ENCODE measurements at places on chromosomes 2 and 18.

GRCh38 chr2:131038258-131039100, 54.8 kb downstream of the FAM168B start:
- DNase-seq = no peak

DNA sequence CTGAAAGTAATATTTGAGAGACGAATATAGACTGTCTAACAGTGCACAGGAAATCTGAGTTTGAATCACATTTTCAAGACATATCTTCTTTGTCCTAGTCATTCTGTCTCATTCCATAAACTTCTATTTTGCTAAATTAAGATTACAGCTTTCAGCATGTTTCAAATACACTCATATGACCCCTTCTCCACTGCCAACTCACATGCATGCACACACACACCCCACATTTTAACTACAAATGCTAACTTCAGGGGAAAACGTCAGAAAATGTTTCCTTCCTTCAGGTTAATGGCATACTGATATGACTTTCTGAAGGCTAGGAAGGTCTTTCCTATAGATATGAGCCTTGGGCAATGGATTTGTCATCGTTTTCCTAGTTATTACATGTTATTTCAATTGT, 373.7 kb downstream of the RBM43 start:
- no peak for DNase-seq

DNA sequence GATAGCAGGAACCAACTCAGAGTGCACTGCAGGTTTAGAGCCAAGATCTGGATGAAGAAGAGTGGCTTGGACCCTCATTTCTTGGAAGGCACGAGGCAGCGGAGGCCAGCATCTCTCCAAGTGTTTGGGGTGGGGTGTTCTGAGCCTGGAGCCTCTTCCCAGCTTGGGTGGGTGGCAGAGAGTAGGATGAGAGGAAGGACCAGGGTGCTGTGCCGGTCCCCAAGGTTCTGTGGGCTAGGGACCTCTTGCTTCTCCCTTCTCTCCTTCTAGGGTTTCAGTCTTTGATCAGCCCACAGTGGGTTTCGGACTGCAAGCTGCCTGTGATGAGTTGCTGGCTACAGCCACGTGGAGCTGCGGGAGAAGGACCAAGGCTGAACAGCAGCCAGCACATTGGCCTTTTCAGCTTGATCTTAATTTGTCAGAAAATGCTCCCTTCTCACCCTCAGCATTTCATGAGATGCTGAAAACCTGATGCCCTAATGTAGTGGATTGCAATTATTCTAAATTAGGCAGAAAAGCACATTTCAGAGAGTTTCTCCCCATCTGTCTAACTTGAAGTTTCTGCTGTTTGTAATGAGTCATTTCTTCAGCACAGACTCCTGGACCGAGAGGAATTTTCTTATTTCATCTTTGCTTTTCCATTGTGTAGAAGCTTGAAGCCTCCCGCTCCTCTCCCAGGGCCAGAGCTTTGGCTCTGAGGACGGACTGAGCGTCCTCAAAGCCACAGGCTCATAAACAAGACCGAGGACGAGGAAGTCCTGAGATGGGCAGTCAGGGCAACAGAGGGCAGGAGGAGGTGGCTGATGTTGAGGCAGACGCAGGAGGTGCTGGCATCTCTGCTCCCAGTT, 99.1 kb upstream of the HDAC4 start:
- DNase-seq = no peak

GRCh38 chr2:38167968-38168350, 92.0 kb upstream of the CYP1B1 start:
- DNase-seq = no peak

DNA sequence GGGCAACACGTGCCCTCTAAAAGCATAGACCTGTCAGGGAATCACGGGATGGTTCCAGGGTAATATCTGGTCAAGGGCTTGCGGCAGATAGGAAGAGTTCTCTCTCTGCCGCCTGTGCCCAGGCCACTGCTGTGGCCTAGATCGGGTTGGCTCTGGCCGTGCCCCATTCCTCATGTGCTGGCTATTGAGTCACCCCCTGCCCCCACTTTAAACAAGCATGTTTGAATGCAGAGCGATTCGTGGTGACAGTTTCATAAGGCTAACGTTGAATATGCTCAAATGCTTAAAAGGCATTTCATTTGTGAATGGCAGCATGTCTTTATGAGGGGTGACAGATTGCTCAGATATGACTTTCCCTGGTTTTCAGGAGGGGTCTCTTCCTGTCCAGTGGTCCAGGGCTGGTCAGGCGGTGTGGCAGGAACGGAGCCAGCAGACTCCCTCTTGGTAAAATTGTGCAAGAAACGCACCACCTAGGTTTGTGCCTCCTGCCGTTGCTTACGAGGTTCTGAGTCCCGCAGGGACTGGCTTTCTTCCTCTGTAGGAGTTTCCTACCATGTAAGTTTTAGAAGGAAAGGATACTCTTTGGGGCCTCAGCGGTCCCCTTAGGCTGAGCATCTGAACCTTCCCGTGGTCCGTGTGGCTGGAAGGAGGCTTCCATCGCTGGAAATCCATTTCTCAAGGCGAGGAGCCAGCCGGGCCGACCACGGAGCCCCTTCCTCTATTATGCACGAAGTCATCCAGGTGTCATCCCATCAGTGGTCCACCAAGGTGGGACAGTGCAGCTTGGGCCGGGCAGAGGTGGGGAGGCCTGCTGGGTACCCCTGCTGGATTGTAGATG, 50.2 kb downstream of the AGAP1 start:
- no peak for DNase-seq

DNA sequence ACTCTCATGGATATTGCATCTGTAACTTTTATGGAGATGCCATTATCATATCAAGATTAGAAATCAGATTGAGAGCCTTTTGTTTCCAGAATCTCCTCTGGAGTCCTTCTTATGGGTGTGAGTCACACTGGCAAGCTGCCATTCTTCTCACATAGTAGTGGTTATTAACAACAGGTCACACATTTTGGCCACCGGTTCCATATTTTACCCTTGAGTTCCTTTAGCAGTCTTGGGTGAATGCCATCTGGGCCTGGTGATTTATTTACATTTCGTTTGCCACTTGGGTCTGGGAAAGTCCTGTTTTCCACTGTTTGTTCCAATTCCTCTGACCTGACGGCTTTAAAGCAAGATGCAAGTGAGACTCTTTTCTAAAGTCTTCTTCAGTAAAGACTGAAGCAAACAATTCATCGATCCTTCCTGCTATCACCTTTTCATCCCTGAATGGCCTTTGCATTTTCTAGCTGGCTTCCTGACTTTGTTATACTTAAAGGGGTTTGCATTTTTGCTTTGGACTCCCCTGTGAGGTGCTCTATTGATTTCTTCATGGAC, 80.5 kb upstream of the CAVIN2 start:
- DNase-seq = peak; percentile 99
